CD14-positive monocyte (primary cell): ENCODE measurements at places on chromosomes 13 and 19. TPM values are rescaled to one million over a fixed set of nuclear protein-coding genes. Genes with fewer than 3 reads are reported as not detected.

FGF21 gene
- not detected for polyA plus RNA-seq

- DNase-seq, result no peak
Observed at GRCh38 chr19:23789246-23789645, 30.6 kb upstream of the ZNF681 start.

DNA sequence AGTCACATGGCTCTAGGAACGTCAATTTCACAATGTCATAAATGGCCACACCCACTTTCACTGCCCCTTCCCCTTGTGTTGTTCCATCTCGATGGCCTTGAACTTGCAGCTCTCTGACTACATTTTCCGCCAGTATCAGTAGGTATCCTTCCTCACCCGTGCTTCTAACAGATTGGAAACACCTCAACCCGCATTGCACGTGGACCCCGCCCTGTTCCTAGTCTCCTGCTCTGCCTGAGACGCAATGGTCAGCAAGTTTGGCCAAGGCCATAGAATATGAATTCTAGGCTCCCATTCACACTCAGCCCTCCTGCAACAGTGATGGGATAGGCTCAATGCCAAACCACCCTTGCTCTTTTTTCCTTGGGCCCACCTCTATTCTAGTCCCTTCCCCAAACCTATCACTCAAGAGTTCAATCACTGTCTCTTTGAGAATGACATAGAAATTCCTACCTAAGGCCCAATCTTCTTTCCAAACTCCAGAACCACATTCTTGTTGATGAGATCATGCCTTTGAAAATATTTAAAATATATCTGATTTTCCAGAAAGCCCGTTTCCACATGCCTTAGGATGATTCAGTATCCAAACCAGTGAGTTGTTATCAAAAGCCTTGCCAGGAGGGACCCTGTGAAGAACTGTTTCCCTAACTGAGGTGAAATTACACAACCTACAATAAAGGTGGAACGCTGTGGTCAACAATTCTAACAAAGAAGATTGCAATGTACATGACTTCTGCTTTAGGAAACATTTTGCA, 334.6 kb downstream of the MYO16 start:
- DNase-seq, result no peak

- no peak for DNase-seq
Observed at GRCh38 chr13:105135852-105136615, 1399.4 kb downstream of the EFNB2 start.

GRCh38 chr13:30065181-30065580, 214.8 kb upstream of the UBL3 start:
- DNase-seq, result no peak

GNA15 gene
- 45.0 and 63.9 TPM in 2 replicates for polyA plus RNA-seq

DNA sequence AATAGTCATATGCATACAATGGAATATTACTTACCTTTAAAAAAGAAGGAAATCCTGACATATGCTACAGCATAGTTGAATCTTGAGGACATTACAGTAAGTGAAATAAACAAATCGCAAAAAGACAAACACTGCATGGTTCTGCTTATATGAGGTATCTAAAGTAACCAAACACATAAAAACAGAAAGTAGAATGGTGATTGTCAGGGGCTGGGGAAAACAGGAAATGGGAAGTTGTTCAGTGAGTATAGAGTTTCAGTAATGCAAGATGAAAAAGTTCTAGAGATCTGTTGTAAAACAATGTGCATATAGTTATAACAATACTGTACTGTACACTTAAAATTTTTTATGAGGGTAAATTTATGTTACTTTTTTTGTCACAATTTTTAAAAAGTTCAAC, 219.4 kb downstream of the KLF5 start:
- DNase-seq, result no peak

DNA sequence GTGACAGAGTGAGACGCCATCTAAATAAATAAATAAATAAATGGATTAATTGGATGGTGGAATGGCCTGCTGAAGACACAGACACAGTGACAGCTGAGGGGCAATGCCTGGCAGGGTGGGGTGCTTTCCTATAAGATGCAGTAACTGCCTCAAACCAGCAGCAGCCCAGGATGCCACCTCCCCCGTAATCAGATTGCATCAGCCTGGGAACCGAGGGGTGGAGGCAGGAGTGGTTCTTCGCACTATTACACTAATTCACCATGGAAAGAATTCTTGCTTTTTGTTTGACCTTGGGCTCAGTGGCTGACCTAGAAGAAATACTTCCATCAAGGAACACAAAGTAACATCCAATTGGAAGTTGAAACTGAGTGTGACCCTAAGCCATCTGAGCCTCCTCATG, 31.6 kb upstream of the USP12 start:
- DNase-seq, result no peak

GRCh38 chr13:27374126-27374613, 50.2 kb upstream of the GTF3A start:
- no peak for DNase-seq

GRCh38 chr13:99153219-99153618, 47.4 kb upstream of the UBAC2 start:
- DNase-seq, result no peak

DNA sequence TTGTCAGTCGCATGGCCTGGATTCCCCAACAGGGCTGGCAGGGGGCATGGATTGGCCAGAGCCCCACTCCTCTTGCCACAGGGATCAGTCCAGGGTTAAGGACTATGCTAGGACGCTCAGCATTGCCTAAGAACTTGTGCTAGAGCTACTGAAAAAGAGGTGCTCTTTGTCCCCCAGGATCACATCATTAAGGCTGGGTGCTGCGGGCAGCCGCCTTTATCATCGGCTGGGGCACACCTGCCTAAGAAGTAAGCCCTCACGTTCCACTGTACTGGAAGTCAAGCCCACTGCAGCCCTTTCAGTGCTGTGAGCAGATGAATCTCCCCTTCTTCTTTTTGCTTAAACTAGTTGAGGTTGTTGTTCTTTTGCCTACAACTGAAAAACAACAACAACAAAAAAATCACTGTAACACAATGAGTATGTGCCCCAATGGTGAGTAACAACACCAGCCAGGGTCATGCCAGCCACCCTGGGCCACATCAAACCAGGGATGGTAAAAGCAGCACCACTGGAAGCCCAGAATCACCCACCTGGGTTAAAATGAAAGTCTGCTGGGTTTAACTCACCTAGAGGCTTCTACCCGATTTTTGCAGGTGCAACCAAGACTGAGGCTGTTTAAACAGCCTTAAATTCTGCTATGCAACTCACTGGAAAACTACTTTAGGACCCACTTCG, 20.6 kb downstream of the STK24 start:
- no peak for DNase-seq

DNA sequence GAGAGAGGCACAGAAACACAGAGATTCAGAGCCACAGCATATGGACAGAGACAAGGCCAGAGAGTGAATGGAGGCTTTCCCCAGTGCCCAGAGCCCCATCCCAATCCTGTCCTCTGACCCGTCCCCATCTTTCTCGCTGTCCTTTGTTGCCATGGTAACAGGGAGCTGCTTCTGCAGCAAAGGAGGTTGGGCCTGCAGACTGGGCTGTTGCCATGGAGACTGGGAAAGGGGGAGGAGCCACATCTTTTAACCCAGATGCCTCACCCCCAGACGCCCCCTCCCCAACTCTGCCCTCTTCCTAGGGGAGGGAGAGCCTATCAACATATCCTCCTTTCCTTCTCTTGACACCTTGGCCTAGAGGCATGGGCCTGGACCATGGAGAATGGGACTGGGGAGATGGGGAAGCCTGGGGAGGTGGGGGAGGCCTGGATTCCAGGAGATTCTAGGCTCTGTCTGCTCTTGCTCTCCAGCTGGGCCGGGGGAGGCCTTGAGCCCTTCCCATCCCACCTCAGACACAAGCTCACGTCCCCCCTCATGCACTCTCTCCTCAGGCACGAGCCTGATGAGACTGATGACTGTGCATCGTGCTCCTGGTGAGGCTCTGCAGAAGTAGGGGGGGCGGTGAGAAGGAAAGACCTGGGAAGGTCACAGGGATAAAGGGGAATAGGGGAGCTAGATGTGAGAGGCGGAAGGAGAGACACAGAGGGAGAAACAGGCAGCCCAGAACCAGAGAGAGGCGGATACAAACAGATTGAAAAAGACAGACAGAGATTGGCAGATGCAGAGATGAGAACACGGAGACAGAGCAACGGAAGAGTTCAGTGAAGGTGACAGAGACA, 2.1 kb upstream of the ATP1A3 start:
- DNase-seq, result no peak

JSRP1 gene
- not detected in 2 replicates for polyA plus RNA-seq

- no peak for DNase-seq
Observed at GRCh38 chr19:6041991-6042481, 64.1 kb upstream of the RANBP3 start.

GRCh38 chr13:43874504-43875092, 4.9 kb downstream of the CCDC122 start:
- DNase-seq, result peak; percentile 54

DNA sequence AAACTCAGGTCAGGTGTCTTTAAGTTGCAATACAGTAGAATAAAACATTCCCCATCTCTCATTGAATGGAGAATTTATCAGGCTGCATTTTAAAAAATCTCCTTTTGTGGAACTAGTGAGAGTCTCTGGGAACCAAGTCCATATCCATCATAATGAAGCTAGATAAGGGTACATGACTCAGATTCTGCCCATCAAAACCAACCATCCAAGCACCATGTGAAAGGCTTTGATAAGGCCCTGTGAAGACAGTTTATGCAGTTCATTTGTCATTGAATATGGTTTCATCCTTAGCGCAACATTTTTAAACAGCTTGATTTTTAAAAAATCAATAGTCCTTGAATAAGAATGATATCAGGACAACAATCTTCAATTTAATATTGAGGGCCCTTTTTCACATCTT, 56.3 kb upstream of the DIAPH3 start:
- DNase-seq, result no peak

GRCh38 chr19:13613447-13613846, 107.2 kb upstream of the CACNA1A start:
- DNase-seq, result no peak

CACNG7 gene
- not detected for polyA plus RNA-seq

NOTCH3 gene
- polyA plus RNA-seq, result not detected

DNA sequence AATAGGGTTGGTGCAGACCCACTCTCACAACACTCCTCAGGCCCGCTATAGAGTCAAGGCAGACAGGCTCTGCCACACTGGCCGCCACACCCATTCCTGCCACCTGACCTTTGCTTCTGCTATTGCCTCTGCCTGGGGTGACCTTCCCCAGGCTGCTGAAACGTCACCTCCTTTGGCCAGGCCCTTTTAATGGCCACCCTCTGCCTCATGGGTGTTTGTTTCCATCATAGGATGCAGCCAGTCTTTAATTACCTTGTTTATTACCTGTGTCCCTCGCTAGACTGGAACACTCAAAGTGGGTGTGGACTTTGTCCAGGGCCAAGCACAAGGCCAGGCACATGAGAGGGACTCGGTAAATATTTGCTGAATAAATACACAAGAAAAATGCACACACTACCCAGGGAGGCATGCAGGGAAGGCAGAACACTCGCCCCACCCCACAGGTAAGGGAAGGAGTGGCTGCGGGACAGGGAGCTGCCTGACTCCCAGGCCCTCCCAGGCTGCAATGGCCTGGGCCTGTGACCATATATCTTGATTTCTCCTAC, 3.2 kb downstream of the LSM4 start:
- peak; percentile 72 for DNase-seq

DNA sequence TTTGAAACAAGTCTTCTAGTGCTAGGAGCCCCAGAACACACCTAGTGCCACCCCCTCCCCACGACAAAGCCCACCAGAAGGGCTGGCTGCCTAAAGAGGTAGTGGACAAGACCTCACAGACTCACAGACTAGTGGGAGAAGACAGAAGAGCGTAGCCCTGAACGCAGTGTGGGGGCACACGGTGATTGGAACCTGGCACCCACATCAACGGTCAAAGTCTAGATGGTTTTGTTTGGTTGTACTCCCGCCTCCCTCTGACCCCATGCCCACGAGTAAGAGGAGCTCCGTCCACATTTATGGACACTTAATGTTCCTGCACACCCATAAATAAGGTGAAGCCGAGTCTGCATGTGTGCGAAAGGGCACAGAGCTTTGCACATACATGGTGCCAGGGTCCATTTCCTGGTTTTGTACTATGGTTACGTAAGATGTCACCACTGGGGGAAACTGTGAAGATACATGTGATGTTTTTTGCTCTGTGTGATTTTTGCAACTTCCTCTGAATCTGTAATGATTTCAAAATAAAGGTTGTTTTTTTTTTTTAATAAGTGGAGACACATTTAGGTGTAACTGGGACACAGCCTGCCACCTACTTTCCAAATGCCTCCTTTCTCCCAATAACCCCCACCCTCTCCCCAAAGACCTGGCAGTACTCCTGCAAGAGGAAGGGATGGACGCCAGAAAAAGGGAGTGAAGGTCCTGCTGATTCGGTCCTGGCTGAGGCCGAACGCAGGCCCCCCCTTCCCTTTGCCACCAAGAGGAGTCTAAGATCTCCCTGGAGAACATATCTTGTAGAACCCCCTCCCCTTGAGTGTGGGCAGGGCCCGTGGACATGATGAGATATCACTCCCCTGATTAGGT, 72.8 kb downstream of the GNG7 start:
- peak; percentile 90 for DNase-seq

- no peak for DNase-seq
Observed at GRCh38 chr13:84237143-84237542, 354.9 kb upstream of the SLITRK1 start.

CBARP gene
- not detected in 2 replicates for polyA plus RNA-seq

DNA sequence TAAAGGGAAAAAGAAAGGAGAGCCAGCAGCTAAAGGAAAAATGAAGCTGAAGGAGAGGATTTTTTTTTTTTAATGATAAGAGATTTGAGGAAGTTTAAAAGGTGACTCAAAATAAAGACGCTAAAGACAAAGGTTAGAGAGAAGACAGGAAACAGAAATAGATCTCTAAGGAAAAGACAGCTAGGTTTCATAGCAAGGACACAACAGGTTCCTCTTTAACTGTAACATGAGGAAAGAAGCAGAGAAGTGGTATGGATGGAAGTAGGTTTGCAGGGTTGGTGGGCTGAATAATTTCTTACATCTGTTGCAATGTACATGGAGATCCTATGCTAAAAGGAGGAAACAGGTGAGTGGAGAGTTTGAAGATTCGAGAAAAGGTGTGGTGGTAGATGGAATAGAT, 107.5 kb downstream of the MYCBP2 start:
- no peak for DNase-seq

DNA sequence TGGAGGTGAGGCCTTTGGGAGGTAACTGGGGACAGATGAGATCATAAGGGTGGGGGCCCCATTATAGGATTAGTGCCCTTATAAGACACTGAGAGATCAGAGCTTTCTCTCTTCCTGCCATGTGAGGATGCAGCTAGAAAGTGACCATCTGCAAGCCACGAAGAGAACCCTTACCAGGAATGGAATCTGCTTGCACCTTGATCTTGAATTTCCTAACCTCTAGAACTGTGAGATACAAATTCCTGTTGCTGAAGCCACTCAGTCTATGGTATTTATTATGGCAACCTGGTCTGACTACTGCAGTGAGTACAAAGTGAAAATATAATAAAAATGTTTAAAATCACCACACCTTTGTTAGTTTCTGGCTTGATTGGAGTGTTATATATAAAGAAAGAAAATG, 388.0 kb downstream of the LMO7 start:
- DNase-seq, result no peak

- no peak for DNase-seq
Observed at GRCh38 chr19:19050104-19050503, 13.7 kb upstream of the SLC25A42 start.
